H7 (cell line): ENCODE measurements at places on chromosomes 2 and 18. TPM values are rescaled to one million over a fixed set of nuclear protein-coding genes. Genes with fewer than 3 reads are reported as not detected.

DNA sequence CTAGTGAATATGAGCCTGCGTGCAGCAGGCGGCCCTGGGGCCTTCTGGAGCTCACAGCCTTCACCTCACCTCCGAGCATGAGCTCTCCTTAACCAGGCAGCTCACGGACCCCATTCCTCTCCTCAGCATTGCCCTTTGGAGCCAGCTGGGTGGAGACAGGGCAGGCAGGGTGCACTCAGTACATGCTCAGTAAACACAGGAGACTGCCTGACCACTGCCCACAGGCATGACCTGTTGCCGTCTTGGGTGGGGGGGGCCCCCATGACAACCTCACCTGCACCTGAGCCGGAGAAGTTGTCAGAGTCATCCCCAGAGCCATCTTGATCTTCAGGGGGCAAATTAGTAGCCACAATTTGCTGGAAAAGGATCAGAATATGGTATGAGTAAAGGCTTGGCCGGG lies 19.9 kb downstream of the SDC1 start:
- no peak for DNase-seq

GRCh38 chr2:126220331-126220730 lies 435.6 kb upstream of the GYPC start:
- no peak for DNase-seq

The CHRNG gene
- total RNA-seq, result not detected in 2 replicates

DNA sequence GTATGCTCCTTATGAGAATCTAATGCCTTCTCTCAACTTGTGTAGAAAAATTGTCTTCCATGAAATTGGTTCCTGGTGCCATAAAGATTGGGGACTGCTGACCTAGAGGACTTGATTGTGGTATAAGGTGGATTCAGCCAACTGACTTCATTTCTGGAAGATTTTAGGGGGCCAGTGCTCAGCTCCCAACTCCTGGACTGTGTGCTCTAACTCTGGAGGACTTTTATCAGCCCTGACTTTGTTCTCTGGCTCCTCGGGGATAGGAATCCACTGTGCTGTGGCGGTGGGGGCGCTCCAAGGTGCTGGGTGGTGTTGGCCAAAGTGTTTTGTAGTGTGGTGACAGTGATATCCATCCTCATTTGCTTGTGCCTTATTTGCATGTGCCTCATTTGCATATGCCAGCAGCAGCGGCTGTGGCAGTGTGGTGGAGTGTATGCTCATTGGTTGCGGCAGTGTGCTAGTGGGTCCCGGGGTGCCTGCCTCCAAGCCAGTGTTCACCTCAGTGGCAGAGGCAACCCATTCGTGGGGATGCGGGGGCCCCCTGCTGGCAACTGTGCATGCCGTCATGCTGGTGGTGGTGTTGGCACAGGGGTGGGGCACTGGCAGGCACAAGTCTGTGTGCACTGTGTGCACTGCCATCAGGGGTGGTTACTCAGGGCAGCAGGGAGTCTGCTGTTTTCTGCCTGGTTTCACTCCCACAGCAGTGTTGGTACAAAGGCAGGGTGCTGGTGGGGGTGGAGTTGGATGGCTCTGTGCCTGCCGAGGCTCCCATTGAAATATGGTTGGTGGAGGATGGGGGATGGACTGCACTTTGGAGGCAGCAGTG lies 19.6 kb downstream of the EHBP1 start:
- peak; percentile 20 for DNase-seq

The EMX1 gene
- total RNA-seq, result 0.28 and 1.6 TPM in 2 replicates

The ABCB11 gene
- 0.66 TPM in 1 of 2 replicates, not detected in the other for total RNA-seq

GRCh38 chr2:207835805-207836204 lies 66.1 kb upstream of the FZD5 start:
- DNase-seq, result no peak

DNA sequence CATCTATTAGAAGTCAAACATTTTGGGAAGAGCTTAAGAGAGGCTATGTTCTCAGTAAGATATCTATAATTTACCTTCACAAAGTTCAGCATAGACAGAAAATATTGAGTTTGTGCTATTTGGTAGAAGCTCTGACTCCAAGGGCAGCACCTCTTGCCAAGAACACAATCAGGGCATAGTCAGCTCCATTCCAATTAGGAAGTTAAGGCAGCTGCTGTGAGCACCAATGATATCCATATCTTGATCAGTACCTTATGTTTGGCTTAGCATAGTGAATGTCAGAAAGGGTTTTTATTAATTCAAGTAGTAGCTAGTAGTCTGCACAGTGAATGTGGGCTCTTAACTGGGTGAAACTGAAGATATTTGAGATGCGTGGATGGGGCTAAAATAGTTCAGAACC lies 86.4 kb upstream of the SPRED2 start:
- no peak for DNase-seq

DNA sequence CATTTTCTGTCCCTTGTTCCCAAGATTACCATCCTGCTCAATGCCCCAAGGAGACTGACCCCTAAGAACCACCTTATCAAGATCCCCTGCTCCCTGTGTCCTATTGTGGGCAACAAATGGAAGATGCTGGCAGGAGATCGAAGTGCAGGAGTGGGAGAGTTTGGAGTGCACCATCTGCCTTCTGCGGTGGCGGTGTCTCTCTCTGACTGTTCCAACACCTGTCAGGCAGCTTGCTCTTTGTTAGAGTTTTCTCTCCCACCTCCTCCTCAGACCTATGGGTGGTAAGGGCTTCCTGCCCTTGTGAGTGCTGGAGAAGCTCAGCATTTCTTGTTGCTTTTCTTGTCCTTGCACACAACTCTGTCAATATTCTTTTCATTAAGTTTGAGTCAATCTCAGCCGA lies 64.1 kb upstream of the SPHKAP start:
- no peak for DNase-seq
